ENCODE measurements at places on chromosomes 6 and 20.

DNA sequence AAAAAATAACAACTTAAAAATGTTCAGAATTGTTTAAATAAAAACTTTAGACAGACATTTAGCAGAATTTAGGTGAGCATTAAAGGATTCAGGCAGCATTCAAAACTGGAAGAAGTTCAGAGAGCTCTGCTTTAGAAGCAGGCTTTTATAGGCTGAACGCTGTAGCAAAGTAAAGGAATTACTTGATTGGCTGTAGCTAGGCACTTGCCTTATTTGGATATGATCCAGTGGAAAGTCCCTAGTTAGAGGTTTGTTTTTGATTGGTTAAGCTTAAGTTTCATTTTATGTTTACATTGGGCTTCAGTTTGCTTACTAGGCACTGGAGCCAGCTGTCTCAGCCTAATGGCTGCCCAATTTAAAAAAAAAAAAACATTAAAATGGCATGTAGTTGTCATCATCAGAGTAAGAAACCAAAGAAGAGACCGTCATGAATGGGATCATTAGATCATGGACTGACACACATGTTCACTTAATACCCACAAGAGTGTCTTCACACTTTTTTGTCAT is 65.1 kb downstream of the CBFA2T2 start:
- DNase-seq, result no peak

GRCh38 chr6:34332251-34333198 is 59.9 kb downstream of the NUDT3 start:
- no peak for DNase-seq

- no peak for DNase-seq
Measured at GRCh38 chr20:1296922-1297321, 30.8 kb downstream of the SNPH start.

DNA sequence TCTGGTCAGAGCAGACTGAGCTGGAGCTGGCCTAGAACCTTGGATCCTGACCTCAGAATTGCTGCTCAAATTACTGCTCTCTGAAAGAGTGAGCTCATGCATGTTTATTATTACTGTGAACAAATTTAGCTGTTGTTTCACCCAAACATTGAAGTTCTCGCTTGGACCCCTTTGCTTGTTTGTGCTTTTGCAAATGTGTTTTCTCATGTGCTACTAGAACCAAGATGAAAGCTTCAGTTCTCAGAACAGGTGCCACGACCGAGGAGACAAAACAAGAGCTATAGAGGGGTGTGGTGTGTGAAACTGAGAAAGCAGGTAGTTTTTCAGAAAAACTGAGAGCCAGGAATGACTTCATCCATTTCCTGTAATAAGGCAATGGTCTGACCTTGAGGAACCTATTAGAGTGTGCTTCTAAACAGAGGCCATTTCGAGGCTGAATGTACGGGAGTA is 50.0 kb upstream of the ESR1 start:
- no peak for DNase-seq

DNA sequence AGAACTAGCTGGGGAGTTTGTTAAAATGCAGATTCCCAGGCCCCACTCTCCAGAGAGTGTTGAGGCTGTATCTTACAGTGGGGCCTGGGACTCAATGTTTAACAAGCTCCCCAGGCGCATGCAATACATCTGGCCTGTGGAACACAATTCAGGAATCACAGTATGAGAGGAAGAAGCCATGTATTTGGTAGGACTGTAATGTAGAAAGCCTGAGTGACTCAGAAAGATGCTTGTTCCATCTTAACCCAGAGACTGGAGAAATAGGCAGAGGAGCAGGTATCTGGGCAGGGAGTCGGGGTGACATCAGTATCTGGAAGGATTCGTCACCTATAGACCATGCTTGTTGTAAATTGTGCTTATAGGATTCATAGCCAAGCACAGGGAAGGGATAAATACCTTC is 90.5 kb downstream of the UNC5CL start:
- no peak for DNase-seq

GRCh38 chr6:13696226-13696625 is 15.4 kb downstream of the RANBP9 start:
- DNase-seq, result no peak

DNA sequence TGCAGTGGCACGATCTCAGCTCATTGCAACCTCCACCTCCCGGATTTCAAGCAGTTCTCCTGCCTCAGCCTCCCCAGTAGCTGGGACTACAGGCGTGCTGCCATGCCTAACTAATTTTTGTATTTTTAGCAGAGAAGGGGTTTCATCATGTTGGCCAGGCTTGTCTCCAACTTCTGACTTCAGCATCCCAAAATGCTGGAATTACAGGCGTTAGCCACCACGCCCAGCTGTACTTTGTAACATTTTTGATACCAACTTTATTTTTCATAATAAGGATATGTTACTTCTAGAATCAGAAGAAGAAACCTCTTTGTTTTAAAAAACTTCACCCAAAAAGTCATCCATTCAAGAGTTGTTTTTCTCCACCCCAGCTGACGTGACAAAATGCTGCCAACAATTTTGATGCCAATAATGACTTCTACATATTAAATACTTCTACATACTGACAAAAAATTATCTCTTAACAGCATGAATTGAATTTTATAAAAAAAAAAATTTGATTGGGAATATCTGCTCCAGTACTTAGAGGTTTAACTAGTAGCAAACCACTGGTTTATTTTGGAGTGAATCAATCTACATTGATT is 22.5 kb upstream of the PRIM2 start:
- DNase-seq, result no peak

- no peak for DNase-seq
Measured at GRCh38 chr6:137269803-137270202, 50.6 kb upstream of the IFNGR1 start.

DNA sequence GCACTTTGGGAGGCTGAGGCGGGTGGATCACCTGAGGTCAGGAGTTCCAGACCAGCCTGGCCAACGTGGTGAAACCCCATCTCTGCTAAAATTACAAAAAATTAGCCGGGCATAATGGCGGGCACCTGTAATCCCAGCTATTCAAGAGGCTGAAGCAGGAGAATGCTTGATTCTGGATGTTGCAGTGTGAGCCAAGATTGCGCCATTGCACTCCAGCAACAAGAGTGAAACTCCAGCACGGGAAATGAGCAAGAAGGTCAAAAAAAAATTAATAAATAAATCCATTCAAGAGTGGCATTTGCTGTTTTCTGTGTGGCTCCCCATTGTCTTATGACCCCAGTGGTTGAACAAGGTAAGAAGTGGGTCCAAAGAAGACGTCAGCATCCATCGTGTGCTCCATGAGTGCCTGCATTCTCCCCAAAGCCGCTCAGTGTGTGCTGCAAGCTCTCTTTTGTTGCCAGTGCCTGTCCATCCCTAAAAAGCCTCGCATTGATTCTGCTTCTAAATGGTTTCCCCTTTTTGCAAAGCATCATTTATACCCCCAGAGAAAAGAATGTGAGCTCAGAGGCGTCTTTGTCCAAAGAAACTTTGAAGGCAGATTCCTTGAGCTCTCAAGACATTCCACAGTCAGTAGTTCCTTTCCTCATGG is 38.8 kb upstream of the MAP3K4 start:
- no peak for DNase-seq

GRCh38 chr6:105301756-105302616 is 100.9 kb downstream of the PREP start:
- peak; percentile 49 for DNase-seq

DNA sequence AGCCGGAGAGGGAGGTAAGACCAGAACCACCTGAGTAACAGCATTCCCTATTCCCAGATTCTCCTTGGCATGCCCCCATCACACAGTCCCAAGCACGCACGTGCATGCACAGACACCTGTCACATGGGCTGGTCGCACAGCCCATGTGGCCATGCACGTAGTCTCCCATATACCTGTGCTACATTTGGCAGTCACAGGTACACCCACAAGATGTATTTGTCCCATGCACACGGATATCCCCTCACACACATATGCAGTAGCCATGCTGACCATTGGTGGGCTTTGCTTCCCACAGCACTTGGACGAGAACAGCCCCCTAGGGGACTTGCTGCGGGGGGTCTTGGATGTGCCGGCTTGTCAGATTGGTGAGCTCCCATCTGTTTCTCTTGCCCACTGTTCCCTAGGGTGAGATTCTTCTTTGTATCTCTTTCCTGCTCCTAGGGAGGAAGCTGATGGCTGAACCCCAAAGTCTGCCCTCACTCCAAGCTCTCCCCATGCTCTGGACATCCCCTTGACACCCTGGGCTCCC is 31.9 kb downstream of the PLCG1 start:
- DNase-seq, result peak; percentile 16

GRCh38 chr6:162222521-162222920 is 505.0 kb downstream of the PRKN start:
- DNase-seq, result no peak

DNA sequence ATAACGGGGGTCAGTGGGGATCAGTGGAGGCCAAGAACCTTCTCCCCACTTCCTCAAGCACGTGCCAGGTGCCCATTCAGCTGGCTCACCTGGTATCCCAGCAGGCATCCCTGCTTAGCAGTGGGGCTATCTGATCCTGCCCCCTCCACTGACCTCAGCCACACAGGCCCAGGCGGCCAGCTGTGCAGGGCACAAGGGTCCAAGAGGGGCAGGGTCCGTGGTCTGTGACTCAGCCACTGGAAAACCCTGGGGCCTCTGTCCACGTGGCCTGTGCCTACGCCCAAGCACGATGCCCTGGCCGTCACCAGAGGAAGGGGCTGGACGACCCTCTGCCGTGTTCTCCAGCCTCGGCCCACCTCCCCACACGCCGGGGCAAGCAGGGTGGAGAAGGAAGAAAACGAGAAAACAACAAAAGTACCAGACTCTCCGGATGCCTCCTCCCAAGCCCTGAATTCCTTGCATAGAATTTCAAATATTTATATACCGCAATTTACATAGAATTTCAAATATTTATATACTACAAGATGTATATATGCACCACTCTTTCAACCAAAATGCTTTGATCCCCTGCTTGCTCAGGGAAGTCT is 12.1 kb downstream of the PXDC1 start:
- no peak for DNase-seq

GRCh38 chr20:634148-634925 is 18.7 kb downstream of the SRXN1 start:
- no peak for DNase-seq

- DNase-seq, result no peak
Measured at GRCh38 chr20:257419-257818, at the start of gene DEFB132. Gene DEFB132 (plus strand): TSS chr20:257724. CDS start chr20:257779, 55 bp downstream.

DNA sequence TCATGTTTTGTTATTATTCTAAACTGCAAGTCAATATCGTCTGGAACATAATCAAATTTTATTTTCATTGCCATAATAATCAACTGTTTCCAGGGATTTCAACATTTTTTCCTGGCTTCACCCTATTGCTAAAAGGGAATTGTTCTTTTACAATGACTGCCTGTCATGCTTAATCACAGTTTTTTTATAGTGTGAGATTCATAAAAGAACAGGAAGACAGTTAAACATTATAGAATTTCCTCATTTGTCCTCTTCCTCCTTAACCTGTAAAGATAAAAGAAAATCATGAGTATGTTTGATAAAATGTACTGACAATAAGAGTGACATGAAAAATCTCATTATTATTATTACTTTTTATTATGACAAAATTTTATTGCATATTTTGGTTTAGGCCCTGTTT is 73.3 kb upstream of the CENPW start:
- DNase-seq, result no peak

- no peak for DNase-seq
Measured at GRCh38 chr20:49672096-49672664, 41.5 kb downstream of the B4GALT5 start.

DNA sequence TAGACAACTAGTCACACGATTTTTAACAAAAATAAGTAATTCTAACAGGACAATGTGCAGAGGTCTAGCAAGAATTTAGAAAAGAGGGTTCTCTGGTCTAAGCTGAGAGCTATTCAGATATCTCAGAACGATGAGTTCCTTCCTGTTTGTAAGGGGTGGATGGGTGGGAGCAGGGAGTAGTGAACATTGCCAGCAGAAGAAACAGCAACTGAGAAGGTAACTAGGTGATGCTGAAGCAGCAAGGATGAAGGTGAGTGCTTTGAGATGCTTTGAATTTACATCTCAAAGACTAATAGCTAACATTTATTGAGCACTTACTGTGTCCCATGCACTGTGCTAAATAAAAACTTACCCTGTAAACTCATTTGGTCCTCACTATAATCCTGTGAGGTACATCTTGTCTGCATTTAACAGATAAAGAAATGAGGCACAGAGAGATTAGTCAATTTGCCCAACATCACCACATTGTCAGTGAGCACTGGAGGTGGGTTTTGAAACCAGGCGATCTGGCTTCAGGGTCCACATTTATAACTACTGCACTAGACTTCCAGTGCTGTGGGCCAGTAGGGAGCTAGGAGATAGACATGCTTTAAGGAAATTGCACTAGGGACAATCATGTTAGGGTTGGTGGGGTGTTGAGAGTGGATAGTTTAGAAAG is 15.7 kb downstream of the BRD2 start:
- no peak for DNase-seq

GRCh38 chr6:105988812-105989577 is 97.1 kb upstream of the PRDM1 start:
- DNase-seq, result no peak

- DNase-seq, result no peak
Measured at GRCh38 chr6:5300206-5300764, 39.0 kb downstream of the FARS2 start.

GRCh38 chr6:33856655-33857054 is 52.9 kb upstream of the MLN start:
- peak; percentile 69 for DNase-seq

DNA sequence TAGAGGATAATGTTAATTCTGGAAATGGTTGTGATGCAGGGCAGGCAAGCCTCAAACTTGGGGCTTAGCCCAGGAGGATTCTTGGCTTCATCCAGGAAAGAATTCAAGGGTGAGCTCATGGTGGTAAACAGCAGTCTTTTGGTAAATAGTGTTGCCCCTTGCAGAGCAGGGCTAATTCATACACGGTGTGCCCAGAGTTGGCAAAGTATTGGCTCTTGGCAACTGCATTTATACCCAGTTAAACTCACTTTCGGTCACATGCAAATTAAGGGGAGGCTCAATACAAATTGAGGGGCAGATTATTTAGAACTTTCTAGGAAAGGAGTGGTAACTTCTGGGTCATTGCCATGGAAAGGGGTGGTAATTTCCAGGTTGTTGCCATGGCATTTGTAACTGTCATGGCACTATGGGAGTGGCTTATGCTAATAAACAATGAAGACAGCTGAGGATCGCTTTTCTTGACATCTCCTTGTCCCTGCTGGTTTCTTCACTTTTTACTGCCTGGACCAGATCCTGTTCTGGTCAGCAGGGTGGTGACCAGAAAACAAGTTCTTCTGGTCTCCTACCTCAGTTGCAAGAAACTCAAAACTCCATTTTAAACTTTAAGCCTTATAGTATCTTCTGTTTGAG is 3.9 kb upstream of the OTOR start:
- DNase-seq, result no peak

GRCh38 chr6:33566182-33567084 is 13.6 kb downstream of the BAK1 start:
- peak; percentile 26 for DNase-seq

DNA sequence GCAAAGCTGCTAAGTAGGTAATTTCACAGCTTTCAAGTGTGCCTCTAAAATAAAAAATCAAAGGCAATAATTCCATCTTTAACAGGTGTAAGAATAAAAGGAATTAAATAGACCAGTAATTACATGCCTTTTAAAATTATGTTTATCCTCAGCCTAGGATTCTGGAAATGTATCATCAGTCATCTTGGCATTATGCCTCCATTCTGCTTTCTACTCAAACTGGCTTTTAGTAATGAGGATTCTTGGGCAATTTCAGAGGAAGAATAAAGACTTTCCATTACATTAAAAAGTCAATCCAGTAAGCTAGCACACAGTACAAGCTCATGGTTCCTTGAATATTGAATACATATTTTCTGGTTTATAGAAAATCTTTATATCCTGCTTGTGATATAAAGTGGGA is 44.7 kb downstream of the GSTA2 start:
- DNase-seq, result no peak

Measured in kidney (tissue), 22 donors.